Epithelial cell of proximal tubule (primary cell): ENCODE measurements at places on chromosomes 12 and 14.

DNA sequence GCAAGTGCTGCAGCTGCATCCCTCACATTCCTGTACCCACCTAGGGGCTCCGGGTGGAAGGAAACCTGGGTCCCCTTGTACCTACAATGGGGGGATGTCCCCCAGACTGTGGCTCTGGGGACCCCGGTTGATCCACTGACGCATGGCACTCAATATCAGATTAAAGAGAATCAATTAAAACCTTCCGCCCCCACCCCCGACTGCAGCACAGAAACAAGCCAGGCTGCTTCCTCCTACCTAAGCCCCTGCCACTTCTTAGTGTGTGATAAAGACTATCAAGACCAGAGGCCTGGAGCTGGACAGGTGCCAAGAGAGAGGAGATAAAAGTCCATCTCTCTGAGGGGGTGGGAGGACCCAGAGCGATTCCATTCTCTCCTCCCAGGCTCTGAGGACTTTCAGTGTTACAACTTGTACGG lies 28.2 kb upstream of the RPLP0 start:
- DNase-seq = no peak

- no peak for DNase-seq
Measured at GRCh38 chr12:132771126-132771838, 9.7 kb upstream of the ANKLE2 start.

DNA sequence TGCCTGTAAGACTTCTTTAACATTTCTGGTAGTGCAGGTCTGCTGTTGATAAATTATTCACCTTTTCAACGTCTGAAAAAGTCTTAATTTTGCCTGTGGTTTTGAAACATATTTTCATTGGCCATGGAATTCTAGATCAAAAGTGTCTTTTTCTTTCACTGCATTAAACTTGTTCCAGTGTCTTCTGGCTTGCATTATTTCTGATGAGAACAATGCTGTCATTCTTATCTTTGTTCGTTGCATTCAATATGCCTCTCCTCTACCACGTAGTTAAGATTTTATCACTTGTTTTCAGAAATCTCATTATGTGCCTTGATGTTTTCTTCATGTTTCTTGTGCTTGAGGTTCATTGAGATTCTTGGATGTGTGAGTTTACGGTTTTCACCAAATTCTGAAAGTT lies 13.4 kb upstream of the KIF26A start:
- no peak for DNase-seq

GRCh38 chr14:76376409-76376877 lies 506 bp downstream of the ESRRB start:
- DNase-seq = no peak

DNA sequence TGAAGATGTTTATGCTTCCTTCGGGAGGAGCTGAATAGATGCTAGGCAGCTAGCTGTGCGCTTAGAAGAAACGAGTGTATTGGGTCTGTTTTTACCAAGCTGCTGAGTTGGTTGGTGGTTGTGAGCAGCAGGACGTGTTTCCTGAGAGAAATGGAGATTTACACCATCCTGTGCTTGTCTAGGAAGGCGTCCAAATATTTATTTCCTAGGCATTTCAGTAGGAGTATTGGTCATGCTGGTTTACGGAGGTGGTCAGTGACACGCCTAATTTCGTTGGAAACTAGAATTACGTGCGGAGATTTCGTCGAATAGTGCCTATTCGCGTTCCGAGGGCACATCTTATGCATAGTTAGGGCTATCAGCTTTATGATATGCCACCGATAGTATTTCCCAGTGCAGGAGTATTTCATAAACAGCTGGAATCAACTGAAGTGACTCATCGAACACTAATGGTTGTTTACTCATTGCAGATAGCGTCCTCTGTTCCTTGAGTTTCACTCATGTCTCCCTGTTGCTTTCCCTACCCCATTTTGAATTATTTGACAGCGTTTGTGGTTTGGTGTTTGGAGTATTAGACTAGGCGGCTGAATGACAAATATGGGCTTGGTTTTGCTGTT lies 780 bp downstream of the TBC1D15 start:
- peak; percentile 46 for DNase-seq
